ENCODE measurements at places on chromosomes 16 and 17.

- DNase-seq = no peak
These were observed 189.8 kb upstream of the AXIN2 start for GRCh38 chr17:65751263-65751662.

DNA sequence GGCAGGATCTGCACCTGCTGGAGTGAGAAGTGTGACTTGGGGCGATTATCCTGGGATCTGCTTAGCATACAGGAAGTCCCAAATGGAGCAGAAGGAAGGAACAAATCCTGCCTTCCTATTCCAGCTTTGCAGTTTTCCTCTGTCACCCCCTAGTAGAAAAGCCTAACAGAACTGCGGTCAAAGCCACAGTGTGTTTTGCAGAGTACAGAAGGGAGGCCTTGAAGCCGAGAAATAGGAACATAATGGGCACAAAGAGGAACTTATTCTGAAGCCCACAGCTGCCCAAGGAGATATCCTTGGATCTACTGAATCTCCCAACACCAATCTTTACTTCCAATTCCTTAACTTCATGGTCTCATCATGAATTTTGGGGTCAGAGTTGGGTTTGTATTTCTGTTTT, 8.5 kb downstream of the KRTAP1-5 start:
- no peak for DNase-seq

DNA sequence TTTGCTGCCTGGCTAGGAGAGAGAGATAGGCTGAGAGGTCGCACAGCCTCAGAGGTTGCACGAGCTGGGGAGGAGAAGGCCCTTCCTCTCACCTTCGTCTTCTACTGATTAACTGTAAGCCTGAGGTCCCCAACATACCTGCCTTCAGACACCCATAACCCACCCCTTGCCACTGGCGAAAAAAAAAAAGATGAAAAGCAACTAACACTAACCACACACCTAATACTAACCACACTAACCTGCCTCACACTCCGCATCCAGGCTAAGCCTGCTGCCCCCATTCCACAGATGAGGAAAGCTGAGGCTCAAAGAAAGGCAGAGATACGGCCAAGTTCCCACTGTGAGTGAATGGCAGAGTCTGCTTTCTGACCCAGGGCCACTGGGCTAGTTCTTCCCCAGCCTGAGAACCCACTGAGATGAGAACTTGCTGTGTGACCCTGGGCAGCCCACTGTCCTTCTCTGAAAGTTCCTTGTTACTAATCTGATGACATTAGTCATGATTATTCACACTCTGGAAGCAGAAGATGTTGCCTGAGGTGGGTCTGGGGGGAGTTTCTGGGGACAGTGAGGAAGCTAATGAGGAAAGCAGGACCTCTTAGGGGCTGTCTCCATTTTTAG, 4.6 kb downstream of the IL21R start:
- DNase-seq = no peak

DNA sequence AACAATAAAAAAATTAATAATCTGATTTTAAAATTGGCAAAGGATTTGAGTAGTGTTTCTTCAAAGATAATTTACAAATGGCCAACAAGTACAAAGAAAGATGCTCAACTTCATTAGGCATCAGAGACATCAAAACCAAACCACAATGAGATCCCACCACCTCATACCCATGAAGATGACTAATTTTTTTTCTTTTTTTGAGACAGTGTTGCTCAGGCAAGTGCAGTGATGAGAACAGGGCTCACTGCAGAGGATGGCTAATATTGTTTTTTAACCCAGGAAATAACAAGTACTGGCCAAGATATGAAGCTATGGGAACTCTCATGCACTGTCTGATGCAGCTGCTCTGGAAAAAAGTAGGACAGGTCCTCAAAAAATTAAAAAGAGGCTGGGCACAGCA, 14.9 kb downstream of the WDR45B start:
- DNase-seq = no peak

DNA sequence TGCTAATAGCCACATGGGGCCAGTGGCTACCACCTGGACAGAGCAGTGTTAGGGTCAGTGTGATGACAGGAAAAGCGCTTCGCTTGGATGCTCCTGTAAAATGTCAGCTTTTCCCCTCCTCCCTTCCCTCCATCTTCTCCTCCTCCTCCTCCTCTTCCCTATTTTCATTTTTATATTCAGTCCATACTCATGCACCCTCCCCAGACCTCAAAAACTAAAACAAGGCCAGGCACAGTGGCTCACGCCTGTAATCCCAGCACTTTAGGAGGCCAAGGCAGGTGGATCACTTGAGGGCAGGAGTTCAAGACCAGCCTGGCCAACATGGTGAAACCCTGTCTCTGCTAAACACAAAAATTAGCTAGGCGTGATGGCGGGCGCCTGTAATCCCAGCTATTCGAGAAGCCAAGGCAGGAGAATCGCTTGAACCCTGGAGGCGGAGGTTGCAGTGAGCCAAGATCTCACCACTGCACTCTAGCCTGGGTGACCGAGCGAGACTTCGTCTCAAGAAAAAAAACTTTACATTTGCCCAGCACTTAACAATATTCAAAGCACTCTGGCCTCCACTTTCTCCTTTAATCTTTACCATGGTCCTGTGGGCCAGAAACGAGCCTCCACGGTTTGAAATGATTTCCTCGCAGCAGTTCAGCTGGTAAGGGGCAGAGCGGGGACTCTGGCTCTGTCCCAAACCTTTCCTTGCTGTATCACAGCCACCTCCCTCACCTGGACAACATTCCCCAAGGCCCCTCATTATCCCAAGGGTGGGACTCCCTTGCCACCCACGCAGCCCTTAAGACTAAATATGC, 21.8 kb downstream of the ANKRD40 start:
- DNase-seq = no peak

DNA sequence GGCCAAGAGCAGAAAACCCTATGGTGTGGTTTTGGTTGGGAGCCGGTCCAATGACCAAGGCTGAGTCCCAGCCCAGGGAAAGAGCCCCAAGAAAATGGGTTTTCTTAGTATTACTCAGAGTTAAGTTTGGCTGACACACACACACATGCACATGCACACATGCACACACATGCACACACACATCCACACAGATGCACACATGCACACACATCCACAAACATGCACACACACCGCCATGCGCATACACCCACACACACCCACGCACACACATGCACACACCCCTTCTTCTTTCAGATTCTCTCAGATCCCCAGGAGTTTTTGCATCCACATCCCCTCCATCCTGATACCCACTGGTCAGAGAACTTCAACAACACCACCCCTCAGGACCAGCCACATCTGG, 9.1 kb downstream of the ABCC12 start:
- DNase-seq = no peak

- DNase-seq = no peak
These were observed 8.9 kb downstream of the CIBAR2 start for GRCh38 chr16:85103114-85104079.

GRCh38 chr17:73069164-73069770, 23.2 kb downstream of the SLC39A11 start:
- DNase-seq = no peak

DNA sequence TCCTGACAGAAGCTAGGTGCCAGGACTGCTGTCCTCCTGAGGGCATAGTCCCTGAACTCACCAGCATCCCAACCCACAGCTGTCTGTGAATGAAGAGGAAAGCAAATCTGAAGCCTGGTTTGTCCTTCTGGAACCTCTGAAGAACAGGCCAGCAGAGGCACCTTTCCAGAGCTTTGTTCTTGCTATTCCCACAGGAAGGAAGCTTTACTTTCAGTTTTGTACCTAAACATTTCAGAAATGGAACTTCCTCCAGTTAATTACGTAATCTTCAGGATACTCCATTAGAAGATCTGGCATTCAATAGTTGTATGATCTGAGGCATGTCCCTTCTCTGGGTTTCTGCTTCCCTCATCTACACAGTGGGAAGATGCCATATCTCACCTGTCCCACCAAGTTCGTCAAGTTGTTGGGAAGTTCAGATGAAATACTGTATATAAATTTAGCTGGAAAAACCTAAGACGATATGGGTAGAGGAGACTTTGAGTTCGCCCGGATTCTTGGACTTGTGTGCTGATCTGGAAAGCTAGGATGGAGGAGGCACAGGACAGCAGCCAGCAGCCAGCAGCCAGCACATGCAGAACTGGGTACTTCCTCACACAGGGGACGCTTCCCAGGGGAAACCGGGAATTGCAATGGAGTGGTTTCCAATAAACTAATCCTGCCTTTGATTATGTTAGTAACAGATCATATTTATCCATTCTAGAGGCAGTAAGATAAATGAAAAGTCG, 22.4 kb downstream of the NXPH3 start:
- no peak for DNase-seq

DNA sequence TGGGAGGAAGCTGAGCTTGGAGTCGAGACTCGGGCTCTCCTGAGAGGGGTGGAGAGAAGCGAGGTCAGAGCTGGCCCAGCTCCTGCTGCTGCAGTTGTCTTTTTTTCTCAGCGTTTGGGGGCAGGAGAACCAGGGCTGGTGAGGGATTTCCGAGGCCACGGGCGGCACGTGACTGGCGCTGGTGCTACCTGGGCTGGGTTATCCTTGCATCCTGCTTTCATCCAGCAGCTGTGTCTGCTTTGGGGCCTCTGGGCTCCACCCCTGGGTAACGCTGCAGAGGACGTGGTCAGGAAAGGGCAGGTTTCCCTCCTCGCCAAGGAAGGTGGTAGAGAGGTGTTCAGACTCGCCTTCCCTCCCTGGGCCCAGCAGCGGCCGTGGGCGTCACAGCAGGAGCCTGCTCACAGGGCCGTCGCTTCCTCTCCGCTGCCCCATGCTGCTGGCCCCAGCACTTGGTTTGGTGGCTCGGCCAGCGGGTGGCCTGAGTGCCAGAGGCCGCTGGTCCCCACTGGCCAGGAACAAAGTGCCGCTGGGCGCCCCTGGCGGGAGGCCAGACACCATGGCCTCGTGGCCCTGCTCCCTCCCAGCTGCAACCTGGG, 22.5 kb downstream of the GSE1 start:
- DNase-seq = no peak

DNA sequence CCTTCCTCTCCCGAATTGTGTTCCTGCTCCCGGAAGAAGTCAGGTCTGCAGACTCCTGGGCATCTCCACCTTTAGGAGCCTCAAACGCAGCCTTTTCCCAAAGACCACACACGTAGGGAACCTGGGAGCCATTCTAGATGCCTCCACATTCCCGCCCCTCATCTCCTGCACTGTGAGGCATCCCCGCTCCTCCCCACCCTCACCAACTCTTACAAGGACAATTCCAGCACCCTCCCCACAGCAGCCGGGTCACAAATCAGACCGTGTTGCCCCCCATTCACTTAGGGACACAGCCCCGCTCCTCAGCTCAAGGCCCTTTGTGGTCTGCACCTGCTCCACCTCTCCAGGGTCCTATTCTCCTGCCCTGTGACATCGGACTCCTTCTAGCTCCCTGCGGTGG, 49.6 kb downstream of the ABR start:
- no peak for DNase-seq

DNA sequence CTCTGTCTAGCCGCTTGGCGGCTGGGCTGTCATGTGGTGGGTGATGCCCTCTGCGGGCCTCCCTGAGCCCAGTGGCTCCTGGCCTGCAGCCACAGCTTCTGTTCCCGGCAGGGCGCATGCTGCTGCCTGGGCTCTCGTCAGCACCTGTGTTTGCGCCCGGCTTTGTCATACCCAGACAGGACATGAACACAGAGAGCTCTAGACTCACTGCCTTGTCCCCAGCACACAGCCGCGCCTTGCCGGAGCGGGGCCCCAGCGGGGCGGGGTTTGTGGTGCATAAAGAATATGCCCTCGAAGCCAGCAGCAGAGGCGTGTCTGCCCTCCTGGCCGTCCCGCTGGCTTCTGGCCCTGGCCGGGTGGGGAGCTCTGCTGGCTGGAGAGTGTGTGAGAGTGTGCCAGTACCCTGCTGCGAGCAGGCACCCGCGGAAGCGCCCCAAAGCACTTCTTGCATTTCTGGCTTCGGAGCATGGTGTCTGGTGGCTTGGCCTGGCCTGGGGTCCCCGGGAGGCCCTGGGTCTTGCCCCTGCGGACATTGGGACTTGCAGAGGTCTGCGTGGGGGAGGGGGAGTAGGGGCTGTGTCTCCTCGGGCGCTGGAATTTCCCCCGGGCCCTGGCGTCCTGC, 14.4 kb downstream of the ASPSCR1 start:
- no peak for DNase-seq

GRCh38 chr16:19126300-19126699, 12.5 kb downstream of the ITPRIPL2 start:
- DNase-seq = no peak

- DNase-seq = no peak
These were observed 3.3 kb downstream of the POLR3E start for GRCh38 chr16:22300427-22301071.

GRCh38 chr17:83179374-83179773, 100.0 kb downstream of the METRNL start:
- no peak for DNase-seq

DNA sequence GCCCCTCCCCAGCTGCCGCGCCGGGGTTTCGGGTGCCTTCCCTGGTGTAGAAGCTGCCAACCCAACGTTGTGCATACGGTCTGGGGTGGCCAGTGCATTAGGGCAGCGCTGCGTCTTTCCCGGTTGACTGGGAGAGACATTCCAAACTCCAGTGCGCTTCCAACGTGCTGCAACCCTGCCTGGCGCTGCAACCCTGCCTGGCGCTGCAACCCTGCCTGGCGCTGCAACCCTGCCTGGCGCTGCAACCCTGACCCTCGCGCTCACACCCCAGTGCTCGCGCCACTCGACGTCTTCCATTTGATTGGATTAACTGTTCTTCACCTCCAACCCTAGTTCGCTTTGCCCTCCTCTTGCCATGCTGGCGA, 488 bp upstream of the HAP1 start:
- DNase-seq = no peak

GRCh38 chr17:4433515-4434031, at the start of gene SPNS3:
Gene SPNS3 (plus strand): TSS chr17:4433940. CDS start chr17:4433968, 28 bp downstream.
- no peak for DNase-seq

GRCh38 chr16:77897831-77898605, 109.7 kb downstream of the VAT1L start:
- no peak for DNase-seq

DNA sequence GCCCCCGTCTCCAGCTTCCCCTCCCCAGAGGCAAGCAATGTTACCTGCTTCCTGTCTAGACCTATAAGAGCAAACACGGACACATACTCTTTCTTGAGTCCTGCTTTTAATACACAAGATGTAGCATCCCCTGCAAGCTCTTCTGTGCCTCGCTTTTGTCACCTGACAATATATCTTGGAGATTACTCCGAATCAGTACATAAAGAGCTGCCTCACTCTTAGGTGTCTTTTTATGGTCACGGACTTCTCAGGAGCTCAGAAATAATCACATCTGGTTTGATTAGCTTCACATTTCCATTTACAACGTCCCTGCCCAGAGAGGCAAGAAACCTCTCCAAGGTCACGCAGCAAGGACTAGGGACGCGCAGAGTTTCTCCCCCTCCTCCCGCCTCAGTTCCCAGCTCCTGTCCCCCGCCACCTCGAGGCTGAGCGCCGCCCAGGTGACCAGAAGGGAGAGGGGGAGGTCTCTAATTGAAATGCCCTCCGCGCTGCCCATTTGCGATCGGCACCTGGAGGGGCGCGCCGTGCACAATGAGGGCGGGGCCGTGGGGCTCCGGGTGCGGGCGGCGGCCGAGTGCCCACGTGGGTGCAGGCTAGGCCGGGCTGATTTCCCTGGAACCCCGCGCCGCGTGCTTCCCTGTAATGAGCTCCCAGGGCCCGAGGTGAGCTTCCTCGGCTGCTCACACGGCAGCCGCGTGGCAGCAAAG, 13.8 kb upstream of the SEZ6 start:
- DNase-seq = no peak
